ENCODE measurements at places on chromosomes 6 and 20.
A peak's percentile ranks its signal among the peaks of the same experiment; 100 is the strongest.

- peak; percentile 57 for DNase-seq
These were observed 42.2 kb downstream of the NFATC2 start for GRCh38 chr20:51500311-51500710.

GRCh38 chr6:123402052-123402451 is 234.7 kb downstream of the TRDN start:
- DNase-seq: peak; percentile 64

DNA sequence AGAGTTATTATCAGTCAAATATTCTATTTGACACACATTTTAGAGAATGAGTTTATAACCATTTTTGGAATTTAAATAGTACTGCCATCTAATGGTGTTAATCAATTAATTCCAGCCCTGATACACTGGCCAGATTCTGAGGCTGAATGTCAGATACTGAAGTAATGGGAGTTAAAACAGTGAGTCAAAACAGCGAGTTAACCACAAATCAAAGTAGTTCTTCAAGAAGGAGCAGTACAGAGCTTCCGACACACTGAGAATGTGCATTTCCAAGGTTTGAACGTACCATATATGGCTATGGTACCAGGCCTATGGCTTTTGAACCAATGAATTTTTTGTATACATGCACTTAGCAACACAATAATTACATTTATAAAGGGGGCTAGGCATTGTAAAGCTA is 11.3 kb upstream of the CEP43 start:
- no peak for DNase-seq

GRCh38 chr20:46742669-46743045 is 33.2 kb downstream of the SLC2A10 start:
- no peak for DNase-seq

DNA sequence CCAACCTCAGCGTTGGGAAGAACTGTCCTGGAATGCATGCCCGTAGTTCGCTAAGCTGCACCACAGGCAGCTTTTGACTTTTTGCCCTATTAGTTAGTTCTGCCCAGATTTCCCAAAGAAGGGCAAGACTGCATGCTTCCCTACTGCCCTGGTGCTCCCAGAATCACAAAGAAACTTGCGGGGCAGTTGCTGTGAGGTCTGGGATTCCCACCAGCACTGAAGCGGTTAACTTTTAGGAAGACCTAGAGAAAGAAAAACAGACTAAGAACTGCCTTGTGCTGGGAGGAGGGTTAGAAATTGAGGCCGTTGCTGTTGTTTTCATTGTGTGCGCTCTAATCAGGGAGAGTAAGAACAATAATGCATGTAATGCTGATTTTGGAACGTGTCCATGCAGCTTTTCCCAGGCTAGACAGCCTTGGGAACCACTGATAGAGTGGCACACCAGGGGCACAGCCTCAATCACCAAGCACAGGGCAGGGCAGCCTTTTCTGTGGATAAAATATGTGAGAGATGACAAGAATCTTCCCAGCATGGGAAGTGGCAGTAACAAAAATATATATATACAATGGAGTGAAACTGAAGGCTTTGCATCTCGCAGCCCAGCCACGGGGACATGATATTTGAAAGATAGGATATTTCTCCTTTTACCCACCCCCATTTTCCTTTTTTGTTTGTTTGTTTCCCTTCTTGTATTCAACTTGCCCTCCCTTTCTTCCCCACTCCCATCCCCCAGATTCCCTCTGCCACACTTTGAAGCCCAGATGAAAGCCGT is 137.7 kb upstream of the HEY2 start:
- DNase-seq: no peak

GRCh38 chr6:110628330-110628729 is 151.9 kb upstream of the SLC22A16 start:
- DNase-seq: no peak

GRCh38 chr6:166955121-166955864 is 1.1 kb downstream of the RNASET2 start:
- DNase-seq: peak; percentile 83

- DNase-seq: no peak
These were observed 64.5 kb downstream of the ATP9A start for GRCh38 chr20:51703400-51704287.

GRCh38 chr6:149499066-149499465 is 14.3 kb upstream of the ZC3H12D start:
- no peak for DNase-seq

DNA sequence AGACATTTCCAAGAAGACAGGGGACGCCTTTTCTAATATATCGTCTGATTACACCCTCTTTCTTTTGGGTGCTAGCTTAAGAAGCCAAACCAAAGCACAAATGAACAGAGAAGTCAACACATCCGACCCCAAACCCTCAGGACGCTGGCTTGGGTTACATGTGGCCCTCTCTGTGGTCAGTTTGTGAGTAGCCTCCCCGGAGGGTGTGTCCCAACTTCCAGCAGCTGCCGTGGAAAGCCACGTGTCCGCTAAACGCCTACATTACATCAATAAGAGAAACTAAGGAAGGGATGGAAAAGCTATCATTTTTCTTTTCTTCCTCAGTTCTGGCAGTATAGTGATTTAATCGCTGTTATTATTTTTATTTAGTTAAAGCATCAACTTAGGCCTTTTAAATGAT is 487 bp upstream of the BMP6 start:
- peak; percentile 80 for DNase-seq
